Activated CD4-positive, alpha-beta T cell treated with anti-CD3 and anti-CD28 coated beads for 48 hours (primary cell): ENCODE measurements at places on chromosomes 7 and 10.
A peak's percentile ranks its signal among the peaks of the same experiment; 100 is the strongest.

- DNase-seq, result peak; percentile 15
Measured at GRCh38 chr7:49852619-49853462, 79.4 kb downstream of the VWC2 start.

- no peak for DNase-seq
Measured at GRCh38 chr10:122730238-122730637, 30.6 kb upstream of the C10orf120 start.

DNA sequence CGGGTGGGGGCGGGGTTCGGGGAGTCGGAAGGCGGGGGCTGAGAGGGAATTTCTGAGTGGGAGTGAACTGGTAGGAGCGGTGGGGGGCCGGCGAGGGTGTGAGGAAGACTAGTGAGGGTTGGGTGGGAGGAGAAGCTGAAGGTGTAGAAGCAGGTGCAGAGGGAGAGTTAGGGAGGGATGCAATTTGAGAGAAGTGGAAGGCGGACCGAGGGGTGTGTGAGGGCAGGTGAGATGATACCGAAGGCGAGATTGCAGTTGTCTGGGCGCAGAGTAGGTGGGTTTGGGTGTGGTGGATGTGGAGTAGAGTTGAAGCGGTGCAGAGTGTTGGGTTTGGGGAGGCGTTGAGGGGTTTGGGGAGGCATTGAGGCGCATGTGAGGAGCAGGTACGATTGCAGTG, 643 bp downstream of the KAT6B start:
- no peak for DNase-seq

DNA sequence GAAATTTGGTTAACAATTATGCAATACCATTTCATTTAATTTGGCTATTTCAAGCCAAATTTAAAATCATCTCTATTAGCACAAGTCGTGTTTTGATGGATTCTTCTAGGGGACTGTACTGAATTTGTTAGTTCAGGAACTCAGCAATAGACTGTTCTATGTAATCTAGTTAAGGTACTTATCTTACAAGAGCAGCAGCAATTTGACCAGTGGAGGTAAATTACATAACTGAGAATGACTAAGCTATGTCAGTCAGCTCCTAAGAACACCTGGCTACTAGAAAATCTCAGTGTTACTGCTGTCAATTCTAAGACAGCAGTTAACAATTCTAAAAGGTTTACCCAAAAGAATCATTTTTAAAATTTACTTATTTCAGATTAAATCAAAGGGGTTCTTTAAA, 513.9 kb upstream of the ZWINT start:
- no peak for DNase-seq

DNA sequence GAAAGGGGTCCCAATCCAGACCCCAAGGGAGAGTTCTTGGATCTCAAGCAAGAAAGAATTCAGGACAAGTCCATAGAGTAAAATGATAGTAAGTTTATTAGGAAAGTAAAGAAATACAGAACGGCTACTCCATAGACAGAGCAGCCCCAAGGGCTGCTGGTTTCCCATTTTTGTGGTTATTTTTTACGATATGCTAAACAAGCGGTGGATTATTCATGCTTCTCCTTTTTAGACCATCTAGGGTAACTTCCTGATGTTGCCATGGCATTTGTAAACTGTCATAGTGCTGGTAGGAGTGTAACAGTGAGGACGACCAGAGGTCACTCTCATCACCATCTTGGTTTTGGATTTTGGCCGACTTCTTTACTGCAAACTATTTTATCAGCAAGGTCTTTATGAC, 1033.4 kb downstream of the SORCS3 start:
- DNase-seq, result no peak
